ENCODE measurements at places on chromosomes 7 and 10. TPM values are rescaled to one million over a fixed set of nuclear protein-coding genes. Genes with fewer than 3 reads are reported as not detected.

Gene AMPH
- 1.3 TPM for polyA plus RNA-seq

DNA sequence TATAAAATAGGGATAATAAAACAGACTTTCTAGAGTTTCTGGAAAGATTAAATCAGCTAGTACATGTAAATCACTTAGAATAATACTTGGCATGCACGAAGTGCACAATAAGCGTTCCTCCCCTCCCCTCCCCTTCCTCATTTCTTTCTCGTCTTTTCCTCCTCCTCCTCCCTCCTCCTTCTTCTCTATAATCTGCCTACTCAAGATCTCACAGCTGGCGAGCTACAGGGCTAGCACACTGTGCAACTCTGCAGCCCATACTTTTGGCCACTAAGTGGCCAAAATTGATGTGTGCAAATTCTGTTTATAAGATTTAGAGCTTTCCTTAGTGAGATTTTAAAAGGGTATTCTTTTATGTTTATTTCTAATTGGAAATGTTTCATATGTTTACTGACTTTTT lies 565.3 kb downstream of the PHTF2 start:
- DNase-seq: no peak

- no peak for DNase-seq
Observed at GRCh38 chr7:95509199-95509598, 23.5 kb downstream of the ASB4 start.

Gene PYROXD2
- 7.9 TPM for polyA plus RNA-seq

- DNase-seq: no peak
Observed at GRCh38 chr7:40162516-40162915, 27.7 kb downstream of the SUGCT start.

DNA sequence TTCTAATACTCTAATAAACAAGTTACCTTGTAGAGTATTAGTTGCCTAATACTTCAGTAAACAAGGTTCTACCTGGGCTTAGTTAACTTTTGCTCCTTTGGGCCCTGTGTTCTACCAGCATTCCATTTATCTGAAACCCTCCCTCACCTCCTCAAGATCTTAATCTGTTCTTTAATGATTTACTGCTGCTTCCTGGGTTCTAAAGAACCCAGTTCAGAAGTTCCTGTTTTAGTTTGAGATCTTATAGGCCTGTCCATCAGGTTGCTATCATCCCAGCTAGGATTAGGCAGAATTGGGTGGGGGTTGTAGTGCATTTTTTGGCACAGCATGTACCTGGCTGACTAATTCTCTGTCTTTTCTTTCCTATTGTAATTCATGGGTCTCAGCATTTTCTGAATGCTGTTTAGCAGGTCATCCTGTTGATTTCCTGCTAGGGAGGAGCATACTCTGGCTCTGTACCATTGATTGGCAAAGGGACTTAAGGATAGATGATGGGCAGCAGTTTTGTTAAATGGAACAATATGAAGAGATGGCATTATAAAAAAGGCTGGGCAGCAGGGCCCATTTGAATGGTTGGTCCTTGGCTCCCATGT lies 53.7 kb upstream of the TMEM248 start:
- DNase-seq: no peak

DNA sequence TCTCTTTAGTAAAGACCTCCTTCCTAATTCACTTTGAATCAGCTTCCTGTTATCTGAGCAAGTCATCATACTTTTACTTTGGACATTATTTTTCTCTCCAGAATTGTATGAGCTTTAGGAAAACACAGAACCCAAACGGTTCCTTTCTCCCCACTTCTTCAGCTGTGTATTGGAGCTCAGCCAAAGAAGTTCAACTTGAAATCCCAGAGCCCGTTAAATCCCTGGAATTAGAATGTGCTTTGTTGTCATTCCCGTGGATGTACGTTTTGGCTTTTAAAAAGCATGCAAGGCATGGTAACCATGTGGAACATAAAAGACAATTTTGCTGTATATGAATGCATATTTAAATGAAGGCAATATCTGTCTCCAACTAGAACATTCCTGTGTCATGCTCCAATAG lies 46.6 kb downstream of the AGMO start:
- DNase-seq: no peak

Gene AOAH
- 1.1 TPM for polyA plus RNA-seq

DNA sequence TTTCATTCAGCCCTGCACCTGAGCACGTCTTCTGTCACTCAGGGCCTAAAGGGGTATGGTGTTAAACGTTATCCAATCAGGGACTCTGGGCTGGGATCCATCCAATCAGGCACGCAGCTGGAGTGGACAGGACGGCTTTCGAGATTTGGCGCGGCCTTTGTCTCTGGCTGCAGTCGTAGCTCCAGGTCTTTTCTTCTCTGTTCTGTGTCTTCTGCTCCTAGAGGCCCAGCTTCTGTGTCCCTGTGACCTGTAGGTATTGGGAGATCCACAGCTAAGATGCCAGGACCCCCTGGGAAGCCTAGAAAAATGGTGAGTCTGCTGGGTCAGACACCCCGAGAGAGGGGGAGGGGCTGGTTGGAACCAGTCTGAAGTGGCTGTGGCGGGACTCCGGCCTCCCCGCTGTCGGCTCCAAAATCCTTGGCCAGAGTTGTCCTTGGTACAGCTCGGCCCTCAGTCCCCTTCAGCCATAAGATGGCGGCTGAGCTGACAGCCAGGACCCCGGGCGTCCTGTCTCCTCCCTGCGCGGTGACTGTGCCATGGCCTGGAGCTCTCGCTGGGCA lies 11.7 kb upstream of the ZNF680 start:
- DNase-seq: peak; percentile 78

DNA sequence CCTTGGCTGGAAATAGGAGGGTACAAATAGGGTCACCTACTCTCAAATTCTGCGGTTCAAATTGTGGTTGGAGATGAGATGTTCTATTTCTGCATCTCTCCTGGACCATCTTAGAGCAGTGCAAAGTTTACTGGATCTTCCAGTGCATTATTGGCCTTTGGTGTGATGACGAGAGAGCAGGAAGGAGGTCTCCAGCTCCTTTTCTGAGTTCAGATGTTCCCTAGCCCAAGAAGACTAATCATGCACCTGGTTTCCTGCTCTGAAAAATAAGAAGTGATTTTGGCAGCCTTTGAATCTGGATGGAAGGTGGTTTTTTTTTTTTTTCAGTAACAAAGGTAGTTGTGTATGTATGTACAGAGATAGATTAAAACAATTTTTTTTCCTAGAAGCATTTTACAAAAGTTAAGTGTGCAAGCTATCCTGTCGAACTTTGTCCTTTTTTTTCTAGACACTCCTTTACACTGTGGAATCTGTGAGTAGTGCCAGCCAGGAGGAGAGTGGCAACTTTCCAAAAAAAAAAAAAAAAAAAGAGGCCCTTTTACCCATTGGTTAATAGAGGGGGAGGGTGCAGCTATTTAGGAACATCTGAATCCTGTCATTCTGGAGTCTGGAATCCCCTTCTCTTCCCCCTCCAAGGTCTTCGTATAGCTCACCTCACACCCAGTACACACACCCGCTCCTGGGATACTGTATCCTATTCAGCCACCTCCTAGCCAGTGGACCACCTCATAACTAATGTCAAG lies 26.3 kb downstream of the PAPSS2 start:
- no peak for DNase-seq

DNA sequence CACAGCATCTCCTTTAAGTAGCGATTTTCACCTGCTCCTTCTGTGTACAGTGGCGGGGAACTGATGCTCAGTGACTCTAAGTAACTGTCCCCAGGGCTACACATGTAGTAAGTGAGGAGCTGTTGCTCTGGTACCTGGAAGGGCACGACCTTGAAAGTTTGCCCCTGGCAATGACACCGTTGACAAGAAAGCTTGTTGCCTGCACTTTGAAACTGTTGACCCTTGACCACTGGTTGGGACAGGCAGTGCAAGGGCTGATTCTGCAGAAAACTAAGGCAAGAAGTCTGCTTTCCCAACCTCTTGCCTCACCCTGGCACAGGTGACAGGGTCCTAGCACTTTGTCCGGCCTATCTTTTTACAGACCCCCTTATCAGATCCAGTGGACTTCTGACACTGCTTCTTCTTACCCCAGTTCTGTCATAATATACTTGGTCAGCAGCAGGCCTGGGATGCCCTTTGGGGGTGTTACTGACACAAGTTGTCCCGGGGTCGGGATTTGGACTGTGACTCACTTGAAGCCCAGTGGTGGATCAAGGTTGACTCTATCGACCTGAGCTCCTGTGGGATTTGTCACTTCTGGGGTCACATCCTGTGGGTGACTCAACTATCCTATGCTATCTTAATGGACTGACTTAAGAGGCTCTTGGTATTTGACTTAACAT lies 5.8 kb downstream of the ACSL5 start:
- no peak for DNase-seq

DNA sequence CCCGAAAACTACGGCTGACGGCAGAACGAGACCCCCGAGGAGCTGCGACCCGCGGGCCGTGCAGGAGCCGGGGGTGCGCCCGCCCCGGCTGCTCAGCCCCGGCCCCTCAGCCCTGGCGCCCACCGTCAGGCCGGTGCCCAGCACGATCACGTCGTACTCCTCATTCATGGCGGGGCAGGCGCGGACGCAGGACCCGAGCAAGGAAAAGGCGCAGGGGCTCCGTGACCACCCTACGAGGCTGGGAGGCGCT lies 218 bp downstream of the GDI2 start:
- DNase-seq: no peak

GRCh38 chr10:96891840-96892239 lies 59.7 kb downstream of the LCOR start:
- DNase-seq: no peak

GRCh38 chr10:131531265-131532190 lies 220.0 kb upstream of the TCERG1L start:
- no peak for DNase-seq

GRCh38 chr7:157309988-157310668 lies 26.7 kb upstream of the DNAJB6 start:
- no peak for DNase-seq

- peak; percentile 19 for DNase-seq
Observed at GRCh38 chr7:31373337-31374289, 33.1 kb upstream of the NEUROD6 start.

GRCh38 chr7:124768525-124768924 lies 2.9 kb upstream of the GPR37 start:
- no peak for DNase-seq

DNA sequence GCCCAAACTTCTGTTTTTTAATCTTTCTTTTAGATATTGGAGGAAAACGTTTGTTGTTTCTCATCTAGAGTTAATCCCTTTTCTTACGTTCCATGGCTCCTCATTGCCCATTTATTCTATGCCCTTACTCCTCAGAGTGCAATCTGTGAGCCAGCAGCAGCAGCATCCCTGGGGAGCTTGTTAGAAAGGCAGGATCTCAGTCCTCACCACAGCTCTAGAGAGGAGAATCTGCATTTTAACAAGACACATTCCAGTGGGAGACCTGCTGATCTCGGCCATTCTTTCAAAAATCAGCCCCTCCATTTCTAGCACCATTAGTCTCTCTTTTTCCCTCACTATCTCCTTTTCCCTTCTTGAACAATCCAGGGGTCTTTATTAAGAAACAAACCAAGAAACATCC lies 84.4 kb upstream of the NOBOX start:
- no peak for DNase-seq

Gene CYP2C19
- polyA plus RNA-seq: 0.05 TPM

DNA sequence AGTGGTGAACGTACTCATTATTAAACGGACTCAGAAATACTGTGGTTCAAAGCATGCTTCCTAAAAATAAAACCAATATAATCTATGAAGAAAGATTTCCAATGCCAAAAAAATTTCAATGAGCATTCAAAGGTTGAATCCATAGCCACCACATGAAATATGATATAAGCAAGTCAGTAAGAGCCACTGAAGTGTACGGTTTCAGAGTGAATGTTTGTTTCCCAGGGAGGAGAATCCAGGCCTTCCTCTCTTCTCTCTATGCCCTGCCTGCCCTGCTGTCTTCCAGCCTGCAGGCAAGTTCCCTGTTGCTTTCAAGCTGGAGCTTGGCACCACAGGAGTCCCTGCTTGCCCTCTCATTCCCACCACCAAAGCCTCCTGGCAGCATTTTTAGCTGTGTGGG lies 1171.6 kb upstream of the C7orf33 start:
- DNase-seq: no peak

Gene LAMB1
- 59.9 TPM for polyA plus RNA-seq

GRCh38 chr7:24576171-24577025 lies 3.1 kb downstream of the PALS2 start:
- DNase-seq: no peak

DNA sequence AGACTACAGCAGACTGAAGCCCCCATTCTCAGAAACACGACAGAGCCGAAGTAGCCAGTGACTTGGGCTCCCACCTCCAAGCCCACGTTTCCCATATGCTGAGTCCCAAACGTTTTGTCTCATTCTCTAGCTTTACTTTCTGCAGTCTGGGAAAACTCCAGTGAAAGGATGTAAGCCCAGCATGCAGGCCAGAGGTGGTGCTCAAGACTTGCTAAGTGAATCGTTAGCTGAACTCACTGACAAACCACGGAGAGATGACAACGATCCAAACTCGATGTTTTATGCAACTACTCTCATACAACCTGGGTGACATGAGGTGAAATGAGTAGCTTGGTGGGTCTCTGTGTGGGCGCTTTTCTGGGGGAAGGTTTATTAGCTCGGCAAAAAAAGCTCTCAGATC lies 731.8 kb downstream of the SUGCT start:
- no peak for DNase-seq

GRCh38 chr10:25100141-25100540 lies 74.7 kb upstream of the GPR158 start:
- DNase-seq: no peak

- DNase-seq: no peak
Observed at GRCh38 chr7:30656006-30656957, 26.0 kb downstream of the CRHR2 start.

DNA sequence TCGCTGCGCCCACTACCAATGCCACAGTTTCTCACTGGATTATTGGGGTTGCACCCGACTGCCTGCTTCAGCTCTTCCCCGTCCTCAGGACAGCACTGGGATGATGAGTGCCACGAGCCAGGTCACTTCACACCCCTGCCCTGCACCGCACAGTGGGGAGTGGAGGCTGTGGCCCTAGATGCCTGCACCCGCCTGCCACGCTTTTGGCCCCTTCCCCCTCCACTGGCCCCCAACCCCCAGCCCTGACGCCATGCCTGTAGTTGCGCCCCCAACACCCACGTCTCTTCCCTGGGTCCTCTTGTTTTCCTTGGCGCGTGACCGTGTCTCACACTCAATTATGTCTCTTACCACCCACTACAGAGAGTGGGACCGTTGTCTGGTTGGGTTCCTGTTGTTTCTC lies 134.3 kb downstream of the VIPR2 start:
- no peak for DNase-seq

Gene ARPC1A
- polyA plus RNA-seq: 148 TPM

Measured in right cardiac atrium (tissue), 5 donors.